ENCODE measurements at places on chromosomes 3 and 15.
A peak's percentile ranks its signal among the peaks of the same experiment; 100 is the strongest.

DNA sequence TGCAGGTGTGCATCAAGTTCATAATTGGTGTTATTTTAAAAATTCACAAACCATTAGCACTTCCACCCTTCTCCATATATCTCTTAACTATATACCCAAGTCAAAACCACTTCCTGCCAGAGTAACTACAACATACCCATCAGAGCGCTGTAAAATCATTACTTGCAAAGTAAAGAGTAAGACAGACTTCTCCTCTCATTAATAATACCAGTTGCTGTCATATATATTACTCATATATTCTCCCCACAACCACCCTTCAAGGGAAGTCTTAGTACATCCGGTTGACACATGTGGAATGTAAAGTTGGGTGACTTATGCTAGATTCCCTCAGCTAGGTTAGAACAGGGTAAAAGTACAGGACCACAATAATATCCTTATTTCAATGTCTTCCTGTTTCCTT, 5.6 kb downstream of the TERC start:
- DNase-seq = no peak

- no peak for DNase-seq
Observed at GRCh38 chr3:138125548-138126221, 6.5 kb downstream of the A4GNT start.

- no peak for DNase-seq
Observed at GRCh38 chr15:25397100-25397499, 41.7 kb downstream of the UBE3A start.

DNA sequence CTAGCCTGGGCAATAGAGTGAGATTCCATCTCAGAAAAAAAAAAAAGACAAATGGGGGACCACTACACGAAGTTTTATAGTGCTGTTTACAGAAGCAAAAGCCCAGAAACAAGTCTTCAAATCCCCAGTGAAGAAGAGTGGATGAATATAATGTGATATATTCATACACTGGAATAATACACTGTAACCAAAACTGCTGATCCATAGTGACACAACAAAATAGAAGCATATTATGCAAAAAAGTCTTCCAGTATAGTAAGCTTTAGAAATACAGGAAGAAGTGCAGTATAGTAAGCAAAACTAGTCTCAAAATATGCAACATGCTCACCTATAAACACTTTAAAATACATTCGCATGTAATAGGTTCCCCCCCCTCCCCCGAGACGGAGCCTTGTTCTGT, 11.9 kb upstream of the FAH start:
- no peak for DNase-seq

- DNase-seq = no peak
Observed at GRCh38 chr15:56074481-56075265, 81.3 kb upstream of the NEDD4 start.

GRCh38 chr3:52756141-52756540, 14.6 kb downstream of the NEK4 start:
- no peak for DNase-seq

GRCh38 chr3:109926376-109926775, 589.0 kb upstream of the DPPA4 start:
- no peak for DNase-seq

GRCh38 chr3:139044366-139045210, at the start of gene PRR23C:
Gene PRR23C, minus strand, starts transcription at chr3:139044892. Its CDS starts 272 bp downstream, at chr3:139044620.
- DNase-seq = no peak

DNA sequence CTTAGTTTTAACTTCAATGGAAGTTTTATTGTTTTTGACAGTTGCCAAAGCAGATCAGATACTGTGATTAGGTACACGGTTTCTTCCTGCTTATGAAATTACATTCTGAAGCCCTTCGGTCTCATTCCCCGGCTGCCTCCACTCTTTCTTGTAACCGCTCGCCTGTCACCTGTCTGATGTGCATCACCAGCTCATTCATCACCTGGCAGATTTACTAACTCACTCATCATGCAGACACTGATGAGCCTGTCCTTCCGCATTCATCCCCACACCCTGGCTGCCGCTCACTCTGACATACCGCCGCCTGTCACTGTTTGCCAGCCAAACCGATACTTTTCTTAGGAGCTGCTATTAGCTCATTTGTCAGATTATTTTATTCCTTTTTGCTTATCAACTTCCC, 82.8 kb upstream of the NSMCE3 start:
- DNase-seq = no peak

- DNase-seq = no peak
Observed at GRCh38 chr3:109687626-109688025, 350.3 kb upstream of the DPPA4 start.

DNA sequence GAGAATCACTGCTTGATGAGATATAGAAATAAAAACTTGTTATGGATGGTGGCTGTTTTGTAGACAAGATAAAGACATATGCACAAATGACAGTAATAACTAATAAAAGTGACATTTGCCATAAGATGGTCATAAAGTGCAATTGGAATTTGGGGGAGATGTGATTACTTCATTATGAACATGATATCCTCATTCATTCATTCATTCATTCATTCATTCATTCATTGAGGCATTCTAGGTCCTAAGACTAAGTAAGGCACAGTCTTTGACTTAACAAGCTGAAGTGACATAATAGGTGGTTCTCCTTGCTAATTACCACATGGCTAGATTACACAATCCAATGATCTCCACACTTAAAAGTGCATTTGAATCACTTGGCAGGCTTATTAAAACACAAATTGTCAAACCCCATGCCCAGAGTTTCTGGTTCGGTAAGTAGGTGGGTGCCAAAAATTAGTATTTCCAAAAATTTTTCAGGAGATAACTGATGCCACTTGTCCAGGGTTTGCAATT, 18.9 kb downstream of the RAP2B start:
- DNase-seq = no peak

- DNase-seq = no peak
Observed at GRCh38 chr3:53379898-53380297, 32.6 kb upstream of the DCP1A start.

GRCh38 chr3:12301513-12301912, 12.6 kb downstream of the PPARG start:
- DNase-seq = no peak

DNA sequence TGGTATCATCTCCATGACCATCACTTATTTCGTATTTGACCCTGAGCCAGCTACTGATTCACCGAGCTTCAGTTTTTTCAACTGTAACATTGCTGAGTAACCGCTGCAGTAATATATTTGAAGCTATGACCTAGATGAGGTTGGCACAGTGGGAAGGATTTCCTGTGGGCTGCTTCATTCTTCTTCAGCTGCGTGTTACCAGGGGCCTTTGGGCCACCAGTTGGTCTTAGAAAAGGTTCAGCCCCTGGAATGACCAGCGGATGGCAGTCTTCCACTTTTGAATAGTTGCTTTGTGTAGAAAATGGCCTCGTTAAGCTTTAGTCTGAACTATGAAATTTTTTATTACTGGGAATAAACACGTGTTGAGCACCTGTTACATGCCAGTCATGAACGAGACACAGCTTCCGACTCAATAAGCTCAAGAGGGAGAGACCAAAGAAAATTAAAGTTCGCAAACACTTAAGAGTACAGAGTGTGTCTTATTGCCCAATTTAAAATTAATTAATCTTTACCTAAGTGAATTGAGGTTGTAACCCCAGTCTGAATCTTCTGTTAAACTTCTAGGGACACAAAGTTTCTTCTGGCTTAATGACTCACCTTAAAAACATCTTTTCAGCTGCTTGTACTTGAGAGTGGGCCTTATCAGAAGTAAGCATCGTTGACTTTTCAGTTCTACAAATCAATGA, 57.6 kb upstream of the NR2E3 start:
- no peak for DNase-seq

GRCh38 chr3:184513276-184514170, 48.1 kb upstream of the EPHB3 start:
- DNase-seq = peak; percentile 74

DNA sequence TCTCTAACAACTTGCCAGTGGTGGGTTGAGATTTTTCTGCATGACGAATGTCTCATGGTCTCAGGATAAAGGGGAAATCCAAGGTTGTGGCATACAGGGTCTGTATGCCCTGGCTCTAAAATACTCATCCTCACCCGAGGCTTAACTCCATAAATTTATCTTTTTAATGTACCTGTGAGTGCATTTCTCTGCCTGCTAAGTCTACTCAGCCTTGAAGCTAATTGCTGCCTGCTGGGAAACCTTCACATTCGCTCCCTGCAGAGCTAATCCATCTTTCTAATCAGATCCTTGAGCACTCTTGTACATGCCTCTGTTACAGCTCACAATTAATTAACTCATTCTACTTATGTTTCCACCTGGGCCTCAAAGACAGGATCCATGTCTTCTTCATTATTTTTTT, 93.8 kb downstream of the CMSS1 start:
- DNase-seq = no peak

DNA sequence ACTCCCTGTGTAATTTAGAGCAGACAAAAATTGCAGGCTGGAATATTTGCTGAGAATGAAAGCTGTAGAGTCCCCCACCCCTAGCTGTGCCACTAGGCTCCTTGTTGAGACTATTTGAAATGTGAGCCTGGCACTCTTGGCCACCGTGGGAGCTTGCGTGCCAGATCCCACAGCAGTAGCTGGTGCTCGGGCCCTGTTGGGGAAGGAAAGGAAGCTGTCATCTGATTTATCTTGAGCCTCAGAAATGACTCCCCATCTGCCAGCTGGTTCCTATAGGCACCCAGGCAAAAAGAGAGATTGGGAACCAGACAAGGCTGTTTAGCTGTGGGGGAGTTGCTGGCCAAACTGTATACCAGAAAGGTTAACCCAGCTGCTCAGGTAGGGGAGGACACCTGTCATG, 23.4 kb upstream of the CLEC3B start:
- DNase-seq = no peak

DNA sequence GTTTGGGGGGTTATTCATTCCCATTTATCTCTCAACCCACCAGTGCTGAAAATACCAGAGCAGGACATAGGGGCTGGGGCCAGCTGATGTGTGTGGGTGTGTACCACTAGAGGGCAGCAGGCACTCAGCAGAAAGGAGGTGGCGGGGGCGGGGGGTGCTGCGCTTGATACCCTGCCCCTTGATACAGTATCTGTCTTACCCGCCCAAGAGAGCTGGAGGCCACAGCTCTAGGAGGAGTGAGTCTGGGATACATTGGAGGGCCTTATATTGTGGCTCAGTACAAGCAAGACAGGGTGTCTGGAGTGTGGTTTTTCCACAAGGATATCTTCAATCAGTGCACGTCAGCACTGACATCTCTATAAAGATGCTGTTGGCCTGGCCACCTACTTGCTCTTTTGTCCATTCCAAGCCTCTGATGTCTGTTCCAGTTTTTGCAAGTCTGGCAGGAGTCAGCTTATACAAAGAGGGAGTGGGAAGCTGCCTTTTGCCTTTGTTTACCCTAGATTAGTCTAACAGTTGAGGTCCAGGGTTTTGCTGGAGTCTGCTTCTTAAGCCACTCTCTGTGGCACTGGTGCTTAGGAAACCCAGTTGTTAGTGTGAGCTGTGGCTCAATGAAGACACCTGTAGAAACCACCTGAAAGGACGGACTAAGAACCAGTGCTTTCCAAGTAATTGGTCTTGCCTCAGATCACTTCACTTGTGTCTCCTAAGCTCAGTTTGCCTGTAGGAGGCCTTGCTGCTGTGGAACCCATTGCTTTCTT, 1.5 kb upstream of the RBM15B start:
- DNase-seq = no peak

GRCh38 chr3:194689493-194689944, 3.8 kb downstream of the FAM43A start:
- no peak for DNase-seq

DNA sequence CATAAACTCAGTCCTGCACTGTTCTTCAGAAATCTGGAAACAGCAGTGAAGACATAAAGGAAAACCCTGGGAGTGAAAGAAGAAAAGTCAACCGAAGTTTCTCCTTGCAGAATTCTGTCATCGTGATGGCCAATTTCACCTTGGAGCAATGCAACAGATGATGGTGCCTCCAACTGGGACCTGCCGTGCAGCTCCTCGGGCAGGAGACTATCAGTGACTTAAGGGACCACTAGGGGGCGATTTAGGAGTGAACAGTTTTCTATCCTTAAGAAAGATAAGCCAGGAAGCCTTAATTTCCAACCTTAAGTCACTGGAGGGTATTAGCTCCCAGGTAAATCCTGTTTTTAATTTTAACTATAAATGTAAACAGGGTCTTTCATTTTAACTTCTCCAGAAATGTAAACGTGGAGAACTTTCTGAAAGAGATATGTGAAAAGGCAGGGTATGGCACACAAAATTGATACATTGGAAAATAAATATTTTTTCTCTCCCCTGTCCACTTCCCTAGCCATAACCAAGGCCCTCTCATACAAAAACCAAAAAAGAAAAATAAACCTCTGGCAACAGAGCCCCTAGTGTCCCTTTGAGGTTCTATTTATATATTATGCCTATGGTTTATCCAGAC, 116.3 kb downstream of the PDZRN3 start:
- peak; percentile 53 for DNase-seq

DNA sequence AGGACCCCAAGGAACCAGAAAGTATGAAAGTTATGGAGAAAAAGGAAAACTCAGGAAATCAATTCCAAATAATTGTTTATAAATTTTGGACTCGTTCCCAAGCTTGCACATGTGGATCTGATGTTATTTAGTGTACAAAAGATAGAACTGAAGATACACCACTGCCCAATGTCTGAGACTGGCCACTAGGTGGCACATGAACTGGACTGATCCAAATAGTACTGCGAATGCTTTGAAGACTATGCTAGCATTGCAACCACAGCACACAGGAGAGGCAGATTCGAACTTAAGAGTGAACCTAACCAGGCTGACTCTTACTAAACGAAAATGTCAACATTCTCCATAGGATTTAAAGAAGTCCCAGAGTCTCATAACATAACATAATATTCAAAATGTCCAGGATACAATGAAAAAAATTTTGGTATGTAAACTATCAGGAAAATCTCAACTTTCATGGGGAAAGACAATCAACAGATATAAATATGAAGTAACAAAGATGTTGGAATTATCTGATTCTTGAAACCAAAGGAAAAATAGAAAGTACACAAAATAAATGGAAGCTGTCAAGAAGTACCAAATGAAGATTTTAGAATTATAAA, 596.7 kb downstream of the FGF12 start:
- no peak for DNase-seq

DNA sequence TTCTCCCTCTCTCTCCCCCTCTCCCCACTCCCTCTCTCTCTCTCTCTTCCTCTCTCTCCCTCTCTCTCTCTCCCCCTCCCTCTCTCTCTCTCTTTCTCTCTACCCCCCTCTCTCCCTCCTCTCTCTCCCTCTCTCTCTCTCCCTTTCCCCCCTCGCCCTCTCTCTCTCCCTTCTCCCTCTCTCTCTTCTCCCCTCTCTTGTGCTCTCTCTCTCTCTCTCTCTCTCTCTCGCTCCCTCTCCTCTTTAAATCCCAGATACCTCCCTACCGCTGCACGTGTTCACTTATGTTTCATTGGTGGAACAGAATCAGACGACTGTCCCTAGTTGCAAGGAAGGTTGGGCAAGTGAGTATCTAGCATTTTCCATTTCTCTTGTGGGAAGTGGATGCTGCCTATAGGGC, 166.5 kb downstream of the EBLN2 start:
- no peak for DNase-seq

- no peak for DNase-seq
Observed at GRCh38 chr3:171186817-171187500, 160.4 kb upstream of the SLC2A2 start.

- no peak for DNase-seq
Observed at GRCh38 chr3:54631516-54632325, 296.1 kb downstream of the LRTM1 start.

- no peak for DNase-seq
Observed at GRCh38 chr3:61723038-61723437, 161.7 kb downstream of the PTPRG start.
